ENCODE measurements at places on chromosomes 12 and 14. TPM values are rescaled to one million over a fixed set of nuclear protein-coding genes. Genes with fewer than 3 reads are reported as not detected.

Gene WNT1
- not detected for total RNA-seq

DNA sequence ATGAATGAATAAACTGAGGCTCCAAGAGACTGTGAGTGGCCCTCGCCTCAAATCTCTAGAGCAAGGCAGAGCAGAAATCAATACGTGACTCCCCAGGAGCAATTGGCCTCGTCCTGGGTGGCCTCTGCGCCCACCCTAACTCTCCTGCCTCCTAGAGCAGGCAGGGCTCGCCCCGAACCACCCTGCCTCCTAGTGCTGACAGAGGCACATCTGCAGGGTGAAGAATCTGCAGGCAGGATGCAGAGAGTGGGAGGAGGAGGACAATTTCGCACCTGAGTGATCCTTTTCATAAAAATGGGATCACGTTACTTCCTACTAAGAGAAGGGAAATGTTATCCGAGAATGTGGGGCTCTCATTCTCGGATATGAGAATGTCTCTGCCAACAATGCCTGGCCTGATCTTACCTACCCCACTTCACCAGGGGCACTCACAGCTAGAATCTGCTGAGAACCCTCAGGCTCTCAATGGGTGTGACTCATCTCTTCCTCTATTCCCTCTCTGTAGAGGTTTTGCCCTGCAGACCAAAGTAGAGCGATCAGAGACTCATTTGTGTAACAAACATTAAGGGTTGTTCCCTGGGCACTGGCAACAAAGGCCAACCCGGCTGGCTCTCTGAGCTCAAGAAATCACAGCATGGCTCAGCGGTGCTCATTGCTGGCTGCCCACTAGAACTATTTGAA, 61.7 kb upstream of the BCL2L14 start:
- DNase-seq, result peak; percentile 45

GRCh38 chr12:15196678-15197505, 24.3 kb downstream of the RERG start:
- no peak for DNase-seq

DNA sequence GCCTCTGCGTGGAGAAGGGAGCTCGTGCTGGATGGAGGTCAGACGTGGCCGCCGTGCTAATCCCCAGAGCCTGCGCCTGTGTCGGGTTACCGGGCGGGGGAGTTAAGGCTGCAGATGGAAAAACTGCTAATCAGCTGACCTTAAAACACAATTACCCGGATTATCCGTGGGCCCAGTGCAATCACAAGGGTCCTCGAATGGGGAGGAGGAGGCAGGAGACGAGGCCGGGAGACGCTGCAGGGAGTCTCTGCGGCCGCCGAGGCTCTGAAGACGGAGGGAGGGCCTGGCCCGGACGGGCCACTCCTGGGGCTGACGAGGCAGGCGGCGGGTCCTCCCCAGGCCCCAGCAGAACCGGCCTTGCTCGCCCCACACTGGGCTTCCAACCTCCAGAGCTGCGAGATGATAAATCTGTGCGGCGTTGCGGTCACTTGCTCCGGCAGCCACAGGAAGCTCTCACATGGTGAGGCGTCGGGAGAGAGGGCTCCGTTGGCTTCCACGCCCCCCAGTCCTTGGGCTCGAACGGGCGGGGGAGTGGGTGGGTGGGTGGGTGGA, 32.9 kb upstream of the FBRSL1 start:
- no peak for DNase-seq
